H1 (cell line): ENCODE measurements at places on chromosomes 12 and 14. TPM values are rescaled to one million over a fixed set of nuclear protein-coding genes. Genes with fewer than 3 reads are reported as not detected.

Gene RNU4-1
- polyA plus RNA-seq: under 0.01 TPM in 2 replicates

Gene CRIP1
- polyA plus RNA-seq: 2.2 and 5.3 TPM in 2 replicates

Gene STON2
- polyA plus RNA-seq: 8.2 and 8.9 TPM in 2 replicates

Gene CLEC4C
- polyA plus RNA-seq: 0.13 TPM in 1 of 2 replicates, not detected in the other

Gene SIX1
- polyA plus RNA-seq: 0.03 and 0.11 TPM in 2 replicates

Gene CATSPERB
- 0.08 and 0.11 TPM in 2 replicates for polyA plus RNA-seq

Gene ANKS1B
- polyA plus RNA-seq: 2.7 TPM in 2 replicates

Gene TGM1
- polyA plus RNA-seq: 1.8 and 4.1 TPM in 2 replicates

Gene AKAP3
- 0.54 and 0.63 TPM in 2 replicates for polyA plus RNA-seq

Gene ISM2
- 0.61 and 0.79 TPM in 2 replicates for polyA plus RNA-seq

Gene FOXM1
- 58.1 and 83.5 TPM in 2 replicates for polyA plus RNA-seq

Gene NPAS3
- polyA plus RNA-seq: 0.11 and 0.14 TPM in 2 replicates

Gene AACS
- 51.9 and 60.8 TPM in 2 replicates for polyA plus RNA-seq

Gene KERA
- polyA plus RNA-seq: not detected in 2 replicates

Gene PZP
- polyA plus RNA-seq: 0.05 and 0.08 TPM in 2 replicates

Gene WDR89
- polyA plus RNA-seq: 4.1 and 8.3 TPM in 2 replicates

Gene PRR4
- 1.9 and 11.2 TPM in 2 replicates for polyA plus RNA-seq

Gene RTL1
- polyA plus RNA-seq: 0.02 TPM in 1 of 2 replicates, not detected in the other

Gene HOXC12
- polyA plus RNA-seq: not detected in 2 replicates

Gene CCDC77
- polyA plus RNA-seq: 6.1 and 10.3 TPM in 2 replicates

Gene ADCY4
- 0.27 and 0.57 TPM in 2 replicates for polyA plus RNA-seq

Gene ZFHX2
- polyA plus RNA-seq: 2.7 and 3.7 TPM in 2 replicates

Gene SCNN1A
- 156 and 192 TPM in 2 replicates for polyA plus RNA-seq

Gene LRP6
- 53.6 and 58.1 TPM in 2 replicates for polyA plus RNA-seq

Gene SIRT4
- 2.7 and 3.8 TPM in 2 replicates for polyA plus RNA-seq

Gene COX8C
- not detected in 2 replicates for polyA plus RNA-seq

Gene GALNT8
- 3.2 and 4.7 TPM in 2 replicates for polyA plus RNA-seq

Gene FAM90A1
- 0.21 and 0.52 TPM in 2 replicates for polyA plus RNA-seq

Gene STXBP6
- polyA plus RNA-seq: 6.0 and 9.4 TPM in 2 replicates

Gene RBP5
- 1.1 and 1.2 TPM in 2 replicates for polyA plus RNA-seq

Gene C1S
- polyA plus RNA-seq: 3.5 and 4.4 TPM in 2 replicates

Gene IL22
- not detected in 2 replicates for polyA plus RNA-seq

Gene TSPAN19
- 0.05 and 0.09 TPM in 2 replicates for polyA plus RNA-seq

Gene OR6C2
- polyA plus RNA-seq: not detected in 2 replicates

Gene PDZRN4
- polyA plus RNA-seq: not detected in 2 replicates

Gene DPY19L2
- 1.1 and 2.2 TPM in 2 replicates for polyA plus RNA-seq

Gene CALM1
- 279 and 285 TPM in 2 replicates for polyA plus RNA-seq

Gene CPM
- polyA plus RNA-seq: 0.33 and 0.85 TPM in 2 replicates

Gene WSCD2
- 0.99 and 1.3 TPM in 2 replicates for polyA plus RNA-seq
